Karpas-422 (cell line): ENCODE measurements at places on chromosomes 3 and 15. TPM values are rescaled to one million over a fixed set of nuclear protein-coding genes. Genes with fewer than 3 reads are reported as not detected.
A peak's percentile ranks its signal among the peaks of the same experiment; 100 is the strongest.

The FGD5 gene
- not detected in 2 replicates for total RNA-seq

The GUCA1C gene
- total RNA-seq = not detected in 2 replicates

The DAZL gene
- total RNA-seq = not detected in 2 replicates

The CYP11A1 gene
- not detected in 2 replicates for total RNA-seq

The NUP210 gene
- 87.7 and 117 TPM in 2 replicates for total RNA-seq

The TMCO5A gene
- total RNA-seq = not detected in 2 replicates

GRCh38 chr3:127590282-127590592, 296 bp downstream of the TPRA1 start:
- H3K4me1 ChIP-seq = peaks cover 40% of the 10 kb centered on the region
- H3K27ac ChIP-seq = peak overlapping the region; percentile 44
- peak; percentile 73 for DNase-seq
- no peaks in the 10 kb centered on the region for H3K36me3 ChIP-seq
- H3K4me3 ChIP-seq = peak overlapping the region; percentile 99

DNA sequence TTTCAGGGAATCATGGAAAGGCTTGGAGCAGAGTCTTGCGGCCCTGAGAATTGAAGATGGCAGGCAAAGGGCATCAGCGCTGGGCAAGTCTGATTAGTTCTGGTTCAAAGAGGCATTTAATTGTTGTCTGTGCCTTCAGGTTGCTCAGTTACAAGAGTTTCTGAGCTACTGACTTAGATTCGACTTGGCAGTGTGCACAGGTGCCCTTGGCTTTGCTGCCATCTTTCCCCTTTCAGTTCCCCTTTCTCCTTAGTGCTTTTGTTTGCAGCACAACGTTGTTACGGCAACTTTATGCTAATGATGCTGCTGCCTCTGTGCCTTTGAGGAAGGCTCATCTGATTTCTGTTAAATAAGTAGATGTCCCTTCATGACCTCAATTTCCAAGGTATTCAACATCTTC, 12.5 kb downstream of the P2RY14 start:
- H3K4me1 ChIP-seq = peaks cover 17% of the 10 kb centered on the region
- DNase-seq = peak; percentile 84
- no peaks in the 10 kb centered on the region for H3K27me3 ChIP-seq
- no peaks in the 10 kb centered on the region for H3K36me3 ChIP-seq
- H3K4me3 ChIP-seq = no peak overlapping the region

DNA sequence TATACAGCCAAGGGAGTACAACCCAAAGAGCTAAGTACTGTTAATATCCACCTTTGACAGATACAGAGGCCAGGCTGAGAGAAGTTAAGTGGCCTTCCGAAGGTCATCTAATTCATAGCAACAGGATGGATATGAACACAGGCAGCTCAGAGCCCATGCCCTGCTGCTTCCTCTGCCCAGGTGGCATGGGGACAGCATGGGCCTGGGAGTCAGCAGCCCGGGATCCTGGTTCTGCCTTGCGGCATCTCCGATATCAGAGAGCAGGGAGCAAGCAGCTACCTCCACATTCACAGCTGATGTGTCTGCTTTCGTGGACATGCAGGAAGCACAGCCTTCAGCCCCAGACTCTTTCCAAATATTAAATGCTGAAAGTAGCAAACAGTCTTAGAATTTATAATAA, 55.6 kb downstream of the STARD5 start:
- no peak for DNase-seq
- no peak overlapping the region for H3K27ac ChIP-seq
- H3K36me3 ChIP-seq = no peaks in the 10 kb centered on the region
- no peak overlapping the region for H3K4me3 ChIP-seq
- no peaks in the 10 kb centered on the region for H3K27me3 ChIP-seq

GRCh38 chr3:3705090-3705775, 94.0 kb upstream of the LRRN1 start:
- H3K27me3 ChIP-seq = no peaks in the 10 kb centered on the region
- no peak overlapping the region for H3K27ac ChIP-seq
- DNase-seq = no peak
- no peaks in the 10 kb centered on the region for H3K36me3 ChIP-seq
- H3K4me1 ChIP-seq = no peaks in the 10 kb centered on the region
- H3K4me3 ChIP-seq = no peak overlapping the region

GRCh38 chr3:67691207-67691606, 36.8 kb upstream of the SUCLG2 start:
- H3K27me3 ChIP-seq = no peaks in the 10 kb centered on the region
- H3K36me3 ChIP-seq = no peaks in the 10 kb centered on the region
- H3K27ac ChIP-seq = no peak overlapping the region
- no peak overlapping the region for H3K4me3 ChIP-seq
- peaks cover 6% of the 10 kb centered on the region for H3K4me1 ChIP-seq

DNA sequence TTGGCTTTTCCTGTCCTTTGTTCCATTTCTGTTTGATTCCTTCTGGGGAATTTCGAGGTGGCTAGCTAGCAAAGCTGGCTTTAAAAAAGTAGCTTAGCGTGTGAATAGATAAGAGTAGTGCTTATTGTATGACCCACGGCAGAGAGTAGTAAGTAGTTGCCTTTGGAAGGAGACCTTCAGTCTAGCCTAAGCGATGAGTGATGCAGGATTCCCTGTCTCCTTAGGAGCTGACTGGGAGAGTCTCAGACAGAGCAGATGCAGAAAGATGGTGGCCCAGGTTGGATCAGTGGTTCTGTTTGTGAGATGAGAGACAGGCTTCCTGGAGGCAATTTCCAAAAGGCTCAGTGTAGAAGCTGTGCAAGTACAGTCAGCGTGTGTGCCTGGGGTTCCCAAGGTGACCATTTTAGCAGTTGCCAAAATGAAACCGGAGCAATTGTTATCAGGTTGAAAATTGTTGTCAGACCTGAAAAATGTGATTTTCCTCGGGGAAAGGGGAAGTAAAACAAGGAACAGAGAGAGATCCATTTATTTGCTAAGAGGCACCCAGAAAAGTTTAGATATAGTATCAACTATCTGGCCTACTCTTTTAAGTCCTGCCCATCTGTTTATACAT, 681 bp upstream of the IL5RA start:
- H3K4me1 ChIP-seq = no peaks in the 10 kb centered on the region
- no peaks in the 10 kb centered on the region for H3K27me3 ChIP-seq
- no peak overlapping the region for H3K27ac ChIP-seq
- H3K4me3 ChIP-seq = no peak overlapping the region
- no peaks in the 10 kb centered on the region for H3K36me3 ChIP-seq

GRCh38 chr15:98599909-98600691, 48.2 kb upstream of the IGF1R start:
- H3K27me3 ChIP-seq = no peaks in the 10 kb centered on the region
- no peak overlapping the region for H3K27ac ChIP-seq
- no peaks in the 10 kb centered on the region for H3K36me3 ChIP-seq
- H3K4me1 ChIP-seq = no peaks in the 10 kb centered on the region

DNA sequence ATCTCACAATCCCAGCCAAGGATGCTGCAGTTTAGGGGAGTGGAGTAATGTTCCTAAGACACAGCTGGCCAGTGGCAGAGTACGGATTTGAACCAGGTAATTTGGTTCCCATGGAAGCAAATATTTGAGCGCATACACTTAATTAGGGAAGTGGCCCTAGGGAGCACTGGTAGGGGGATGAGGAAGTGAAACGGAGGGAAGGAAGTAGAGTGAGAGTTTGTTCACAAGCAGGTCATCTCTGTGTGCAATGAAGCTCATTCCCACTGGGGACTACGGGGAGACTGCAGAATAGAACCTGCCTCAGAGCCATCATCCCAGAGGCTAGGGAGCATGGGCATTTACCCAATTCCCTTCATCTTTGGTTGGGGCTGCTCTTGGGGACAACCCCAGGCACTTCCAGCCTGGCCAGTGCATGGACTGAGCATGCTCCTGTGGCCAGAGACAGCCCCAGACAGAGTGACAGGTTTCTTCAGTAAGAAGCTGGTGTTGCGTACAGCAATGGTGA, 317.2 kb upstream of the PROK2 start:
- no peaks in the 10 kb centered on the region for H3K27me3 ChIP-seq
- peak overlapping the region; percentile 68; the same call in 1 of the 2 replicates for H3K4me3 ChIP-seq
- peaks cover 72% of the 10 kb centered on the region for H3K4me1 ChIP-seq

DNA sequence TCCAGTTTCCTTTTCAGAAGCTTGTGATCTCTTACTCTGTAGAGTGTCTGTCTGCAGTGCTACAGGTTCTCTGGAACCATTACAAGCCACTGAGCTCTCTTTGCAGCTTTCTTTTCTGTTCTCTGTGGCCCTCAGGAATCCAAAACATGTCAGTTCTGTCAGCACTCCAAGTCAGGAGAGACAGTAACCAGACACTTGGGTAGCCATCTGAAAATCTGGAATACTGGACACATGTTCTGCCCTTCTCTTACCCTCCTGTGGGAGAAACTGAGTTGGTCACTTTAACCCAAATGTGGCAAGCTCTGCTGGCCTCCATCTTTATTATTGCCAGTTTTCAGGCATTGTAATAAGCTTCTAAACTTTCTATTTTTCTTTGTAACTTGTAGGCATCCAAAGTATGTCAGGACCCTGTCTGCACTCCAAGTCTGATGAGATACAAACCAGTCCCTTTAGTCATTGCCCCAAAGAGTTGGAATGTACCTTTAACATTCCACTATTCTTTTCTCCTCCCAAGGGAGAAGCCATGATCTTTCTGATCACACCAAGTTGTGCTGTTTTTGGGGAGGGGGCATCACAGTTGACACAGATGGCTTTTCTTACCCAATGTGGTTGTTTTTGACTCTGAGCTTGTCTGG, 183.7 kb downstream of the DPH6 start:
- no peaks in the 10 kb centered on the region for H3K4me1 ChIP-seq
- H3K4me3 ChIP-seq = no peak overlapping the region

- no peaks in the 10 kb centered on the region for H3K27me3 ChIP-seq
- peak; percentile 72 for DNase-seq
- peak overlapping the region; percentile 86 for H3K27ac ChIP-seq
- H3K4me1 ChIP-seq = peaks cover 48% of the 10 kb centered on the region
- H3K4me3 ChIP-seq = peak overlapping the region; percentile 85
These were observed 624 bp downstream of the AKAP13 start for GRCh38 chr15:85380812-85381642.

DNA sequence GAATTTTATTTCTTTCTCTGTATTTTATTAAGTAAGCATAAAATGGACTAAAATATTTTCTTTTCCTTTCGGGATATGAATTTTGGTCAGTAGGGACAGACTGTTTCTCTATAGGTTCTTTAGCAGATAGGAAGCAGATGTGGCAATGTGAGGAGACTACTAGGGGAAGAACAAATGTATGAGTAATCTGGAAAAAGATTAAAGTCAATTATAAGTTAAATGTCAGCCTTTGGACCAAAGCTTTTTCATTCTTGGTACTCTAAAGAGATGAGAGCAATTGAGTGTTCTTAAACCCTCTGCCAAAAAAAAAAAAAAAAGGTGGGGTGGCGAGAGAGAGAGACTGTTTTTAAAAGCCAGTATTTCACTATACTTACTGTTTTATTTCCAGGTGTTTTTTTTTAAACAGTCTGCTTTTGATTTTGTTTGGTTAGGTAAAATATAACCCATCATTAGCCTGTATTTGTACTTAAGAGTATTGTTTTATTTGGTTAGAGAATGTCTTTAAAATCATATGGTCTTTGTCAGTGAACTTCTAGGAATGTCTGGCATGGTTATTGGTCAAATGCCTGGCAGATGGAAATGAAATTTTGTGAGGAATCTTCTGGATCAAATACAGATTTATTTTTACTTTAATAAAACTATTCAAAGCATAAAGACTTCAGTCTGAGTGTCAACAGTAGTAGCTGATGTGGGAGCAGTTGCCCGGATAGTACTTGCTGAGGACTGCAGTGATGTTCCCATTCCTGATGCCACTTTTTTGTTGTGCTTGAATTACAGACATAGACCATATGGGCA, 63.8 kb downstream of the LRRC49 start:
- no peaks in the 10 kb centered on the region for H3K36me3 ChIP-seq
- H3K4me3 ChIP-seq = no peak overlapping the region
- H3K27me3 ChIP-seq = no peaks in the 10 kb centered on the region
- no peak for DNase-seq
- H3K4me1 ChIP-seq = no peaks in the 10 kb centered on the region

DNA sequence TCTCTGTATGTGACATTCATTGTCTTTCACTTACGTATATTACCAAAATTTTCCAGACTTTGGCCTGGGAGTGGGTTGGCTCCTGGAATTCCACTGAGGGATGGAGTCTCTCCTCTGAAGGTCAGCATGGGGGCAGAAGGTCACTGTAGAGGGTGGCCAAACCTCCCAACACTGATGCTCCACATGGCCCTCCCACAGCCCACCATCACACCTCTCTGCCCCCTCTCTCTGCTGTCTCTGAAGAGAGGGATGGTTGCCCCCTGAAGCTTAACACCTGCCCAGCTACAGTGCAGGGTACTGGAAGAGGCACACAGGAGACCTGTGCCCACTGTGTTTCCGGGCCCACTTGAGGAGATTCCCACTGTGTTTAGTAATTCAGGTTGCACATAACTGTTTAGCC, 52.2 kb downstream of the CMTM6 start:
- H3K27me3 ChIP-seq = no peaks in the 10 kb centered on the region
- no peak overlapping the region for H3K4me3 ChIP-seq
